Adrenal gland (tissue), 19 donors: ENCODE measurements at places on chromosomes 11 and 22. TPM values are rescaled to one million over a fixed set of nuclear protein-coding genes. Genes with fewer than 3 reads are reported as not detected.

CASP5 gene
- 0.90 TPM for total RNA-seq

CARD18 gene
- not detected for total RNA-seq

POTEH gene
- total RNA-seq, result not detected

GDPD4 gene
- not detected for total RNA-seq

GTSE1 gene
- total RNA-seq, result 1.5 TPM

GRCh38 chr11:78032090-78032489 is 9.0 kb upstream of the KCTD14 start:
- DNase-seq, result no peak

- DNase-seq, result peak; percentile 97
Observed at GRCh38 chr11:66981976-66982578, 7.0 kb downstream of the C11orf86 start.

- DNase-seq, result no peak
Observed at GRCh38 chr11:47837292-47837691, 10.9 kb downstream of the NUP160 start.

GRCh38 chr11:10809373-10810160 is 841 bp upstream of the EIF4G2 start:
- DNase-seq, result no peak

- peak; percentile 13 for DNase-seq
Observed at GRCh38 chr11:43359422-43359818, 700 bp downstream of the TTC17 start.

- DNase-seq, result no peak
Observed at GRCh38 chr11:46051102-46051501, 70.2 kb downstream of the PHF21A start.

GRCh38 chr11:130314750-130315285 is at the start of gene ZBTB44:
TSS of gene ZBTB44 (minus strand) at chr11:130314917. CDS start at chr11:130261873, 53,044 bp downstream.
- DNase-seq, result peak; percentile 94

GRCh38 chr11:69500285-69501120 is 19.0 kb downstream of the LINC01488 start:
- DNase-seq, result peak; percentile 54

GRCh38 chr22:39913321-39913720 is 12.4 kb downstream of the GRAP2 start:
- no peak for DNase-seq

GRCh38 chr11:9039198-9039597 is 35.4 kb upstream of the NRIP3 start:
- peak; percentile 30 for DNase-seq

DNA sequence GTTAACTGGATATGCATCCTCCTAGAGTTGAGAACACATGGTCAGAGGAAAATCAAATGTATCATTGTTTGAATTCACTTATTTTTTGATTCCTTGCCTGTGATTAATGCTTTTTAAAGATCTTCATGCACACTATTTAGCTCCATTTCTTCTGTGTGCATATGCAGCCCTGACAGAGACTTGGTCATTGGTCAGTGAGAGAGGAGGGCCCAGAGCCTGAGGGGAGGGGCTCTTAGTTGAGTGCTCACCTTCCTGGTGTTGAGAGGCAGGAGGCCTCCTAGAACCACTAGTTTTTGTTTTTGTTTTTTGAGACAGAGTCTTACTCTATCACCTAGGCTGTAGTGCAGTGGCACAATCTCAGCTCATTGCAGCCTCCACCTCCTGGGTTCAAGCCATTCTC is 48.9 kb downstream of the TNRC6B start:
- DNase-seq, result no peak

GRCh38 chr11:46383974-46384701 is 2.7 kb downstream of the MDK start:
- no peak for DNase-seq

- no peak for DNase-seq
Observed at GRCh38 chr11:71563406-71563805, 2.0 kb upstream of the KRTAP5-10 start.
